ENCODE measurements at places on chromosomes 1 and 21.
A peak's percentile ranks its signal among the peaks of the same experiment; 100 is the strongest.

DNA sequence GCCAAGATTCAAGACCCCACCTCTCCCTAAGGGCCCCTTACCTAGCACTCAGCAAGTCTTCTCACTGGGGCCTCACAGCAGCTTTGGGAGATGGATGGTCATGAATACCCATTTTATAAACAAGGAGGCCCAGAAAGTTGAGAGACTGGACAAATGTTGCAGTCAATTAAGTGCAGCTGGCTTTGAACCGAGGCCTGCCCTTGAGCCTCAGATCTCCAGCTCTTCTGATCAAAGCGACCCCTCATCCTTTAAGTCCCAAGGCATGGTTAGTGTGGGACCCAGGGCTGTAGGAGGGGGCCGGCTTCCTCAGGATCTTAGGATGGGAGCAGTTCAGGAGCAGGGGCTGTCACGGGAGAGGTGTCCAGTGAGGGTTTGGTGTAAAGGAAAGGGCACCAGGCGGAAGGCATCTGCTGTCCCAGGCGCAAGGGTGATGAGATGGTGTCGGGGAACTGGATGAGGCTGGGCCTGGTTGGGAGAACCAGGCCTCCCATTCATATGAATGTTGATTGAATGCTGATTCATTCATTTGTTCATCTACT is 5.1 kb upstream of the MTFR1L start:
- no peak for DNase-seq

- DNase-seq: no peak
Measured at GRCh38 chr1:10208537-10208936, 1.8 kb upstream of the KIF1B start.

DNA sequence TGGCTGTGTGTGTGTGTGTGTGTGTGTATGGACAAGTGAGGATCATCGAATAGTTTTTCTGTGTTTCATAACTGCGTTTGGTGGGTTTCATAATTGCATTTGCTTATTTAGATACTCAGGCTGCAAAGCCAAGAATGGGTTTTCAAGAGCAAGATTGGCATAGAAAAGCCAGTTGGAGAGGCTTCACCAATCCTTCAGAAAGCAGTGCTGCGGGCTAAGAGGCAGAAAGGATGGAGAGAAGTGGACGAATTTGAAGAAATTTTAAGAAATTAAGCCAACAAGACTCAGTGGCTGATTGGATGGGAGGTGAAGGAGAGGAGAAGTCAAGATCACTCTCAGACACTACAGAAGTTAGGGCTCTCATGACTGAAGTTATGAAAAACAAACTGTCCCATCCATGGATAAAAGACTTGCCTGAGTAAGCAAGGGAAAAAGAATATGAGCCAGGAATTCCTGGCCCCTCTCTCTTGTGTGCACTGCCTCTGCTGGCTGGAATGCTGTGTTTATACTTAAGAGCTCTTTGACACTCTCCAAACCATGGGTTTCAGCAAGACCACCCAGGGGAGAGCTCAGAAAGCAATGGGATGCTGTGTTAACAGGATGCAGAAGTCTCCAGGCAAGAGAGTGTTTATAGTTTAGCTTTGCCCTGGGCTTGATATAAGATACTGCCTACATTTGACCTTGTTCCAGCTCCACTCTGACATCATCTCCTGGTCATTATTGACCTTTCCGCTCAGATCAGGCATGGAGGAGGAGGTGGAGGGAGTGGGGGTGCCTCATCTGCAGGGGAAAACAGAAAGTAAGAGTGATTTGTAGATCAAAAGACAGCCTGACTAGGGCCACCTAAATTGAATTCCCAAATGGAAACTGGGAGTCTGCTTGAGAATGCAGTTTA is 232.0 kb upstream of the PLXNA2 start:
- no peak for DNase-seq

DNA sequence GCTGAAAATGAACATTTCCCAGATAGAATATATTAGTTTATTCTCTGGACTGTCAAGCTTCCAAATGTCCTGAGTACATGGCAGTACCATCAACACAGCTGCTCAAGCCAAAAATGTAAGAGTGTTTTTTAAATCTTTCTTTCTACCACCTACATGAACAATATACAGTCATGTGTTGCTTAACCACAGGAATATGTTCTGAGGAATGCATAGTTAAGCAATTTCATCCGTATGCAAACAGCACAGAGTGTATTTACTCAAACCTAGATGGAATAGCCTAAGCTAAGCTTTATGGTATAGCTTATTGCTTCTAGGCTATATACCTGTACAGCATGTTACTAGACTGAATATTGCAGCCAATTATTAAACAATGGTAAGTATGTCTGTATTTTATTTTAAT is 561.9 kb upstream of the ADGRL4 start:
- DNase-seq: peak; percentile 22

DNA sequence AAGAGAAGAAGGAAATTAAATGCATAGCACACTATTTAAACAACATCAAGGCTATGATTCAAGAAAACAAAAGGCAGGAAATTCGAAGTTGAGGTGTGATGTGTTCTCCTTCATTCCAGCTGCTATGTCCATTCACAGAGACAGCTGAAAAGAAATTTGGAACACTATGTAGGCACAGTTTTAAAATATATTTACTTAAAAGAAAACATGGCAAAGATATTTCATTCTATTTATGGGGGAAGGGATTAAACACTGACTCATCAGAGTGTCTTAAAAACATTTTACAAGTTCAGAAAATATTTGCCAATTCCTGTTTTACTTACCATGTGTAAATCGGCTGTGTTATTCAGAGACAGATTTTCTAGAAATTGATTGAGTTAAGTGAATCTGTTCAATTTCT is 39.4 kb upstream of the NGF start:
- DNase-seq: no peak

- no peak for DNase-seq
Measured at GRCh38 chr1:245310571-245311531, 156.1 kb downstream of the KIF26B start.

- no peak for DNase-seq
Measured at GRCh38 chr21:34262469-34262845, 101.3 kb upstream of the KCNE2 start.

- DNase-seq: no peak
Measured at GRCh38 chr1:44415013-44415412, 10.0 kb downstream of the RNF220 start.

GRCh38 chr1:42431514-42431913 is 24.3 kb downstream of the ZMYND12 start:
- DNase-seq: peak; percentile 10

GRCh38 chr1:171833091-171833825 is 8.0 kb upstream of the DNM3 start:
- no peak for DNase-seq

GRCh38 chr1:7106442-7107108 is 321.3 kb downstream of the CAMTA1 start:
- DNase-seq: no peak

GRCh38 chr1:12413664-12414410 is 184.0 kb downstream of the VPS13D start:
- no peak for DNase-seq

DNA sequence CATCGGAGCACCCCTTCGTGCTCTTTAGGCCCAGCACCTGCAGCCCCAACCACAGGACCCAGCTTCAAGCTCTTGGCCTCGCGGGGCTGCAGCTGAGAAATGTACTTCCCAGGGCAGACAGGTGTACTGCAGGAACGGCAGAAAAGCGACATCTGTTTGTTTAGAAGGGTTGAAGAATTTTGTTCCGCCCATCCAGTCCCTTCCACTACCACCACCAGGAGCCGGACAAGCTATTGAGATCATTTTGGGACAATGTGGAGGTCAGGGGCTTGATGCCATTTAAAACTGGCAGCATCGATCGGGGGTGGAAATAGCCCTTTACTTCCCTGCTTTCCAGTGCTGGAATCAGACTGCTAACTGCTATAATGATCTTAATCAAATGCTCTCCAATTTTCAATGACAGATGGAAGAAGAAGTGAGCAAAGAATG is 1.7 kb downstream of the SERTAD4 start:
- DNase-seq: no peak

DNA sequence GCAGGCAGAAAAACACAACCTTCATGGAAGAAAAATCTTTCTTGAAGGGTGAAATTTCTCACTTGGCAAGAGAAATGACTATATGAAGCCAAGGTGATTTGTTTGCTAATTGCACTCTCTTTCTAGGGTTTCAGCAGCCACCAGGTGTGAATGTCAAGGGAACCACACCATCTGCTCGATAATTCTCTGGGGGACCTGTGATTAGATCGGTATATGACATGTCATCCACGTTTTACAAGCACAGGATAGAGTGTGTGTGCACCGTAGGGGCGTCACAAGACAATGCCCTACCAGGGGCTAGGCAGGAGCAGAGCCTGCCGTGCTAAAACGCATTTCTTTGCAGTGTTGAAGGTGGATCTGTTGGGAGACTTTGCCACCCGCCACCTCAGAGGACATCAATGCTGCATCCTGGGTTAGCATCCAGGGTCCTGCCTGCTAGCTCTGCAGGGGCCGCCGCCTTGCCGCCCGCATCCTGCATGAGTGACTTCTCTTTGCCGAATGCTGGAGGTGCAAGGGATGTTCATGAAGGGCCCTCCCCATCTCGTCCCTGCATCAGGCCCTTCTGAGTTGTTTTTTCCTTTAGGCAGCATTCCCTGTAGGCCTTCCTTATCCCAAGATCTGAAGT is 37.8 kb upstream of the CCSAP start:
- no peak for DNase-seq

GRCh38 chr1:176983731-176984130 is 180.8 kb downstream of the ASTN1 start:
- DNase-seq: no peak

DNA sequence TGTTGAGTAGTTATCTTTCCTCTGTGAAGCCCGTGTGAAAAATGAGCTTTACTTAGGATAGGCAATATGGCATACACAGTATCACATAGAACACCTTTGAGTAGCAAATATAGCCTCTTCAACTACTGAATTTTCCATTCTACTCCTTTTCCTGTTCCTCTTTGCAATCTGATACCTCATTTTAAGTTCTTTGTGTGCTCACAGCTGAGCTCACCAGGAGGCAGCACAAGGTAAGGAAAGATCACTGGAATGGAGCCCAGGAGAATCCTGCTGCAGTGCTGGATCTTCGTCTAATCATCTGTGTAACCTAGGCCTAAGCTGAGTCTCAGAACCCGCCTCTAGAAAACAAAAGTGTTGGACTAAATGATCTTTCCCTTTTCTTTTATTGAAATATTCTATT is 171.0 kb downstream of the LRRC40 start:
- peak; percentile 1 for DNase-seq

- no peak for DNase-seq
Measured at GRCh38 chr1:164901031-164901430, 342.0 kb downstream of the PBX1 start.

- DNase-seq: peak; percentile 3
Measured at GRCh38 chr1:55064071-55064581, 24.8 kb downstream of the PCSK9 start.

DNA sequence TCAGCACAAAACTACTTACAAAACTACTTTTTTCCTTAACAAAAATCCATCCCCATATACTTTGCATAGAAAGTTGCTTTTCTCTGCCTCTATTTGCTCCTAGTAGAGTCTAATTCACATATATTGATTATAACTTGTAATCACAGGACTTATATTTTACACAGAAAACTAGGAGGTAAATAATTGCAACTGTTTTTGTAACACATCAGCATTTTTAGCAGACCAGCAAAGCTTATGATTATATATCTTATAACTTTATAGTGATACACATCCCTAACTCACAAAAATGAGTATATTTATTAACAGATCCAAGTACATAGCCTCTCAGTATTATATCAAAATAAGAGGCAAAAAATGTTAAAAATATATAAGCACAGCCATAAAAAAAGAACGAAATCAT is 17.3 kb upstream of the SLC35A3 start:
- no peak for DNase-seq

DNA sequence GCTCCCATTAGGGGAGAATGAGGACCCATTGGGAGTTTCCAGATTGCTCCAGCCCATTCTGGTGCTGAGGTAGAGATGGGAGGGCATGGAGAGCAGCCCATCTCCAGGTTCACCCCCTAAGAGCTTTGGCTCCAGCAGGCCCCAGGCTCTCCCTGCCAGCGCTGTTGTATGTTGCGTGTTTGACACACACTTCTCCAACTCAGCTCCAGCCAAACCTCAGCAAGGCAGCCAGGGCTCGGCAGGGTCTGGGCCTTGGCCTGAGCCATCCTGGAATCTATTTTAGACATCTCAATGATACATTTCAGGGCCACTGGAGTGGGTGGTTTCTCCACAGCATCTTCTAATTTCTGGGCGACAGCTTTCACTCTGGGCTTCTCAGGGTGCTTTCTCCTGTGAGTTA is 117.0 kb downstream of the NAV1 start:
- no peak for DNase-seq

GRCh38 chr21:21165063-21165645 is 166.9 kb downstream of the NCAM2 start:
- DNase-seq: no peak

DNA sequence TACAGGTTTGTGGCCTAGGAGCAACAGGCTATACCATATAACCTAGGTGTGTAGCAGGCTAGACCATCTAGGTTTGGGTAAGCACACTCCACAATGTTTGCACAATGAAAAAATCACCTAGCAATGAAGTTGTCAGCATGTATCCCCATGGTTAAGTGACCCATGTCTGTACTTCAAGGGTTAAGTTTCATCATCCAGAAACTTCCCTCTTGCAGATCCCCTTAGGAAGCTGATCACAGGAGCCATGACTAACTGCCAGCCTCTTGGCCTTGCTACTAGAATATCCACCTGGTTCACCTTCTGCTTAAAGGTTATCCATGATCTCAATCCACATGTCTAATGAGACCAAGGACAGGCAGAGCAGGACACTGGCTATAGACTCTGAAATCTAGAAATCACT is 3.5 kb upstream of the UBXN10 start:
- no peak for DNase-seq

- peak; percentile 40 for DNase-seq
Measured at GRCh38 chr1:221886743-221887414, 145.0 kb upstream of the DUSP10 start.

GRCh38 chr1:100299521-100300222 is 33.7 kb downstream of the RTCA start:
- DNase-seq: no peak
